Fibroblast of skin of scalp (primary cell): ENCODE measurements at places on chromosomes 4 and X.

DNA sequence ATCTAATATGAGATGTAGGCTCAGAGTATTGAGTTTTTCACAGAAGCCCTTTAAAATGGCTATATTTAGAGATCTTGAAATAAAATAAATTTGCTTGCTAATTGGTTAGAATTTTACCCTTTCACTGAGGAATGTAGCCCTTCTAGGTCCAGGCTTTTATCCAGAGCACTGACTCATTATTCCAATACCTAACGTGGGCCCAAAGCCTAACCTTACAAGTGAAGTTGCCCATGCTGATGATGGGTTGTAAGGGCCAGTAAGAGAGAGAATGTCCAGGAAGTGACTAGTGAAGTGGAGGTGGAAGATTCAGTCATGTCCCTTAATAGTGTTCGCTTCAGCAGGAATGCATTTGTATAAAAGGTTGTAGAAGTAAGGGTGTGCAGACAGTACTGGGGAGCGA is 155.9 kb downstream of the STIM2 start:
- DNase-seq, result no peak

- DNase-seq, result no peak
Measured at GRCh38 chr4:8173492-8174242, 15.1 kb upstream of the ABLIM2 start.

GRCh38 chr4:185426960-185427688 is 1.4 kb upstream of the UFSP2 start:
- no peak for DNase-seq

GRCh38 chrX:15686818-15687685 is 22.4 kb upstream of the CLTRN start:
- DNase-seq, result peak; percentile 49

- no peak for DNase-seq
Measured at GRCh38 chrX:43540318-43540717, 115.8 kb upstream of the MAOA start.

DNA sequence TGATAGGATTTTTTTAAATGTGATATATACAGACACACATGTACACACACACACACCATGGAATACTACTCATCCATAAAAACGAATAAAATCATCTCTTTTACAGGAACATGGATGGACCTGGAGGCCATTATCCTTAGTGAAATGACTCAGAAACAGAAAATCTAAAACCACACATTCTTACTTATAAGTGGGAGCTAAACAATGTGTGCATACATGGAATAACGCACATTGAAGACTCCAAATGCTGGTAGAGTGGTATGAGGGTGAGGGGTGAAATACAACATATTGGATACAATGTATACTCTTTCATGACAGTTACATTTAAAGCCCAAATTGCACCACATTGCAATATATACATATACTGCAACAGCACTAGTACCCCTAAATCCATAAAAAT is 120.2 kb upstream of the ADGRL3 start:
- DNase-seq, result peak; percentile 53

DNA sequence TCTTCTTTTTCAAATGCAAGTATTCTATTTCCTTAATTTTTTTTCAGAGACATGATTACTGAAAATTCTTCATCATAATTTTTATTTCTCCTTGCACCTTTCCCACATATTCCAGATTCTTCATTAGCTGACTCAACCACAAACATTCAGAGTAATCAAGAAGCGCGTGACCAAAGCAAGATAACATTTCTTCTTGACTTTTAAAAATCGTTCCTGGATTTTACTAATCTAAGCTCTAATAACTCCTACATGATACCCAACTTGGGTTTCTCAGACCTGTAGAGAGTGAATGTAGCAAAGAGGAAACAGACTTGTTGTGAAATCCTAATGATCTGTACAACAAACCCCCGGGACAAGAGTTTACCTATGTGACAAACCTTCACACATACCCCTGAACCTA is 615.0 kb downstream of the TMA16 start:
- no peak for DNase-seq

- peak; percentile 20 for DNase-seq
Measured at GRCh38 chr4:70630162-70630561, 1.6 kb downstream of the ENAM start.

DNA sequence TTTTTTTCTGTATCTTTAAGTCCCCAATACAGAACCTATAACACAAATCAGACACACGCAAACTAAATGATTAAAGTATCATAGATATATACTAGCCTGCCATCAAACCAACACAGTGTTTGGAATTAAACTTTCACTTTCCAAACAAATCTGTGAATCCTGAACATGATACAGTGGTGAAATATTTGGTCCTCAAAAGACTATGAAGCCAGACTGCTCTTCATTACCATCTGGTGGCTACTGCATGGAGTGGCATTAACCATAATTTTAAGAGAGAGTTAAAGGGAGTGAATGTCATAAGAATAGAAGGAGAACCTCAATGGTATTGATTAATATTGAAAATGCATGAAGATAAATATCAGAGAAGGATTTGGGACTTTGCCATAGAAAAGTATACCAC is 9.2 kb upstream of the GABRA4 start:
- peak; percentile 9 for DNase-seq

DNA sequence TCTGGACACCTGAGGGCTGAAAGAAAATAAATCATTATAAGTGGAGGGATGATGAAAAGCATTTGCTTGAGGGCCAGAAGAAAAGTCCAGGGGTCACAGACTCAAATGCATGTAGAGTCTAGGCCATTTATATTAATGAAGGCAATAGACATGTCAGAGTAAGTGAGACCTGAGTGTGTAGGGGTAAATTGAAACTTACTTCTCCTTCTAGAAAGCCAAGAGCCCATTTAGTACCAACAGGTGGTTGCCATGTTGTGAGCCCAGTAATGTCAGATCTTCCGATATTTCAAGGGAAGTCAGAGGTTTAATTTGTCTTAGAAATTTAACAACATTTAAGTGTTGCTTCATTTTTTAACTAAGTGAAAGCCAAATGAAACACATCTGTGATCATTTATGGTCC is 166.1 kb upstream of the SLIT2 start:
- no peak for DNase-seq

GRCh38 chr4:19514276-19515070 is 737.2 kb upstream of the SLIT2 start:
- no peak for DNase-seq

DNA sequence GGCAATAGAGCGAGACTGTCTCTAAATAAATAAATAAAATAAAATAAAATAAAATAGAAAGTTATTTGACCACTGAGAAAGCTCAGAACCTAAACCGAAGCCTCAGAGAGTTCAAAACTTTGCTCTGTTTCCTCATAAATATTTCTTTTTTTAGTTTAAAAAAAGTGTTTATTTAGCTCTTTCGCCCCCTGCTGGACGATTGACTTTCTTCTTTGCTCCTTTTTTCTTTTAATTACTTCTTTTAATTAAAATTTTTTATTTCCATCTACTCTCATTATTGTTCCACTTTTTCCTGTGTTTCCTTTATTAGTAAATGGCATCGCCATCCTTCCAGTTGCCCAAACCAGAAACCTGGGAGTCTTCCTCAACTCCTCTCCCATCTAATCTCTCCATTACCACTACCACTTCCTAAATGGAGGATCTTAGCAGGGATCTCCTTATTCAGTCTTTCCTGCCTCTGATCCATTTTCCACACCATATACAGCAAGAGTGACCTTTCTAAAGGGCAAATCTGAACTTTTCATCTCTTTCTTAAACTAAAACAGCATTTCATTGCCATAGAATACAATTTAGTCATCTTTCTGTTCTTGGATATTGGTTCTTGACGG is 728 bp upstream of the IL13RA2 start:
- no peak for DNase-seq

GRCh38 chrX:152886716-152887115 is 11.2 kb upstream of the ZNF185 start:
- DNase-seq, result no peak
